ENCODE measurements at places on chromosomes 5 and 9.

DNA sequence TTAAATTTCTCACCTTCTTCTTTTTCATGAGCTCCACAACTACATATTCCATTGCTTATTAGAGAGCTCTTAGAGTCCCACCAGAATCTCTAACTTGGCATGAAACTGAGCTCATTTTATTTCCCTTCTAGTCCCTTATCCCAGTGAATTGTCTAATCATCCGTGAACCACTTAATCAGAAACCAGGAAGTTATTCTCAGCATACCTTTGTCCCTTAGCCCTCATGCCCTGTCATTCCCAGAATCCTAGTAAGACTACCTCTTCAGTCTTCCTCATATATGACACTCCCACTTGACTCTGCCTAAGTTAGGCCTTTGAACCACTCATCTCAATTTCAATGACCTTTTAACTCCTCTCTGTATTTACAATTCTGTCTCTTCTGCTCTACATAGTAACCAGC is 93.0 kb upstream of the PAPPA start:
- DNase-seq: no peak

GRCh38 chr9:4887556-4887955 is 94.8 kb downstream of the RCL1 start:
- no peak for DNase-seq

DNA sequence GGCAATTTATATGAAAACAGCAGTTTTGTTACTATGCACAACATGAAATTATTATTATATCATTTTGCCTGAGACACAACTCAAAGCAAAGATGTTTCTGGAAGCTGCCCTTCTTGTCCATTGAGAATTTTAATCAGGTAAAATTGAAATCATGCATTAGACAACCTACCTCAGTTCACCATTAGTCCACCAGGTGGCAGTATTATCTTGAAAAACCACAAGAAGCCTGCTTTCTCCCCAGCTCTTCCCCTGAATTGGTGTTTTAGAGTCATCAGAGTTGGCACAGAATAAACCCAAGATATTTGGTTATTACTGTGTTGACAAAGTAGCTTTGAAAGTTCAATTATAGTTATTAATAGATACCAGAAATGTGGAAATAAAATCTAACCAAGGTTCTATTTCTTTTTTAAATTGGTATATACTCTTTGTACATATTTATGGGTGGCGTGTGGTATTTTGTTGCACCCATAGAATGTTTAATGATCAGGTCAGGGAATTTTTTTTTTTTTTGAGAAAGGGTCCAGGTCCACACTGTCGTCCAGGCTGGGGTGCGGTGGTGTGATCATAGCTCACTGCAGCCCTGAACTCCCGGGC is 25.7 kb downstream of the UTP15 start:
- DNase-seq: peak; percentile 82

GRCh38 chr5:142065273-142065672 is 43.3 kb upstream of the NDFIP1 start:
- DNase-seq: no peak

GRCh38 chr5:31412324-31412723 is 119.6 kb downstream of the DROSHA start:
- DNase-seq: peak; percentile 81

DNA sequence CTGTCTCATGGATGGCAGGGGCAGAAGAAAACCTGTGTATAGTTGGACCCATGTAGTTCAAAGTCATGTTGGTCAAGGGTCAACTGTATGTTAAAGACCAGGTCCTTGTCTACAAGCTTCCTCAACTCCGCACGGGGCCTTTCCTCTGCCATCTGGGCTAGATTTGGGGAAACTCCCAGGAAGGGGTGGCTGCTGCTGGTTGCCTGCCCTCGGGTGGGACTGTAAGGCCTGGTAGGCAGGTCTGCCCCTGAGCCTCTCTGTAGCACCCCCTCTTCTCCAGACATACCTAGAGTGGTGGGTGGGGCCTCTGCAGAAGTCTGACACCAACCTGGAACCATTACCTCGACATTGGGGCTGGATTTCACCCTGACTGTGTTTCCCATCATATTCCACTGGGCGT is 15.2 kb downstream of the ENHO start:
- DNase-seq: no peak

DNA sequence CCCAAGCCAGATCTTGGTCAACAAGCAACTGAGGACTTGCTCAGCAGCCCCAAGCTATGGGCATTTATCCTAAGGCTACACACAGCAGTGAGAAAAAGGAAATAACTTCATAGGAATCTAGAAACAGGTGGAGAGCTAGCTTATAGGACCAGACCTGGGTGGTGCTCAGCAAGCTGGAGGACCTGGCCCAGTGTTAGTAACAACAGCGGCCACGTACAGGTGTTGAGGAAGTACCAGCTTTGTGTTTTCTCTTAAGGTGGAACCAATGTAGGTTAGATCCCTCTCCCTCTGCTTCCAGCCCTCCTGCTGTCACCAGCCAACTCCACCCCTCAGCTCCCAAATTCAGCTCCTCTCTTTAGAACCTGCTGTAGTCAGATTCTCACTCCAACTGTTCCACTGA is 43.4 kb downstream of the IRF1 start:
- no peak for DNase-seq

- DNase-seq: no peak
Observed at GRCh38 chr5:77329664-77330430, 119.4 kb downstream of the PDE8B start.

DNA sequence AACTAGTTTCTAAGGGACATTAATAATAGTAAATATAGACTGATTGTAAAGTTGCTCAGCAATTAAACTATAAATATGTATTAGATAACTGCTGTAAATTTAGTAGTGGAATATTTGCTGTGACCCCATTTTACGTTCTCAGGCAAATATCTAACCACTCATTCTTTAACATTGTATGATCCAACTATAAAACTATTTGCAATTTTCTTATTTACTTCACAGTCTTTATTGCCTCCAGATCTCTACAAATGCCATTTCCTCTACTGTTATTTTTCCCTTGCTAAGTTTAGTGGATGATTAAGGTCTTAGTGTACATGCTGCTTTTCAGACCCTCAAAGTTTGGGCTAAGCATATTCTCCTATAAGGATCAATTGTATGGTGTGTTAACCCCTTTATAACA is 526.2 kb upstream of the ST8SIA4 start:
- DNase-seq: no peak

DNA sequence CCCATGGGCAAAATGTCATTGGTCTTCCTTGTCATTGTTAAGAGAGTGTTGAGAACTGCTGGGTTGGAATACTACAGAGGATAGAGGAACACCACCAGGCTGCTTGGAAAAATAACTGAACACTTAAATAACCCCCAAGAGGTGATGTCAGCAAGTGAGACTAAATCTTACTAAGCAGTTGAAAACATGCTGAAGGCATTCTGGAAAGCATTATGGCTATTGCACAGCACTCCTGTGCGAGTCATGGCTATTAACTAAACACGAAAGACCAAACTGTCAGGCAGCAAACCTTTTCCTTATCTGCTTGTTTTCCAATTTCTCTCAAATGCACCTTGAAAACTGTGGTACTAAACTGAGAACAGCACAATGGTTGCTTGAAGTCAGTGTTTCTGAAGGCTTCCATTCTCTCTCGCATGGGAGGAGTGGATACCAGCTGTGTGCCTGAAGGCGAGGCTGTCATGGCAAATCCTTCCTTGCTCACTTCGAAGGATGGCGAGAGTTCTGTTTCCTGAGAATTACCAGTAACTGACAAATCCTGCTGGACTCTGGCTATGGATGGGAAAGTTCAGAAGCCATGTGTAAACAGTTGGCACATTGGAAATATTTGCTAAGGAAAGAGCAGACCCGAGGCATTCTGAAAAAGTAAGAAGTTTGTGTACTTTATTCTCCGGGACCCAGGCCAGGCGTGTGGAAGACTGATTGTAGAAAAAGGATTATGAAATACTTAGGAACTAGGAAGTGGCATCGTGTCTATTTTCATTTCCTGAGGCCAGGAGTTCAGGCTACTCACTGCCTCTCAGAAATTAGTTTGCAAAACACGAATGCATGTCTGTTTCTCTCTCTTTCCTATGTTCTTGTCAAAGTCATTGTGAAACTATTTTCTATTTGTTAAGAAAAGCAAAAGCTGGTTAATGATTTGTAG is 182.1 kb downstream of the DMRT2 start:
- no peak for DNase-seq

GRCh38 chr5:131375351-131375750 is 111.5 kb downstream of the CDC42SE2 start:
- no peak for DNase-seq

DNA sequence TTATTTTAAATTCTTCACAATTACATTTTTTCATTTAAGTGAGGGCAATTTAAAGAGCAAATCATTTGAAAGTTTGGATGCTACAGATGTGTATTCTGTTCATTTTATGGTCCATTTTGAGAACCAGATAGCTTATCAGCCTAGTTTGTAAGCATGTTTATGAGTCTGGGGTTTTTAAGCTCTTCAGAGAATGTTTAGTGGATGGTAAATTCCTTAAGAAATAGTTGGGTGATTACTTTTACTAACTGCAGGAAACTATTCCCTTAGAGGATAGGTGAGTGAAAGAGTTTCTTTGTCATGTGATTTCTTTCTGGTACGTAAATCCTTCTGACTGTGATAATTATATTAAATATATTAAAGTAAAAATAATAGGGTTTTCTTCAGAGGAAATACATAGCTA is 17.6 kb downstream of the RASGRF2 start:
- DNase-seq: no peak

- DNase-seq: no peak
Observed at GRCh38 chr9:84940294-84940693, 270.8 kb downstream of the NTRK2 start.

DNA sequence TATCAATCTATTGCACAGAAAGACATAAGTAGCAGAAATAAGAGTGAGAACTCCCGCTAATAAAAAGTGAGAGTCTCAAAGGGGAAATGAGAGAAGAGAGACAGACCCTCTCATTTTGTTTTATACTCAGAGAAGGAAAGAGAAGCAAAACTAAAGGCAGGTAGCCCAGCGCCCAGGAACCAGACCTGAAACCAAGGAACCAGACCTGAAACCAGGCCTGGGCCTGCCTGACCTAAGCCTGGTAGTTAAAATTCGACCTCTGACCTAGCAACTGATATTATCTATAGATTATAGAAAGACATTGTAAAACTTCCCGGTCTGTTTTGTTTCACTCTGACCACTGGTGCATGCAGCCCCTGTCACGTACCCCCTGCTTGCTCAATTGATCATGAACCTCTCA is 134.5 kb upstream of the SEMA6A start:
- DNase-seq: no peak

DNA sequence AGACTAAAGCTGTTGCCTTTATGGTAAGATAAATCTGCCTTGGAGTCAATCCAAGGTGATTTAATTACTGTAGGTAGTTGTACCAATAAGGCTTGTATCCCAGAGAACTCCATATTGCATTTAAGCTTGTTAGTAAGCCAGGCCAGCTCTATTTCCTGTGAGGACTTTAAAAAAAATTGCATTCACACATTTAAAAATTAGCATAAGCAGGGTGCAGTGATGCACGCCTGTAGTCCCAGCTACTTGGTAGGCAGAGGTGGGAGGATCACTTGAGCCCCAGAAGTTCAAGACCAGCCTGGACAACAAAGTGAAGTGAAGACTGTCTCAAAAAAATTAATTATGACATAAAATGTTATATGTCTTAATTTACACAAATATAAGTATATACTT is 28.7 kb upstream of the ABL1 start:
- DNase-seq: no peak

DNA sequence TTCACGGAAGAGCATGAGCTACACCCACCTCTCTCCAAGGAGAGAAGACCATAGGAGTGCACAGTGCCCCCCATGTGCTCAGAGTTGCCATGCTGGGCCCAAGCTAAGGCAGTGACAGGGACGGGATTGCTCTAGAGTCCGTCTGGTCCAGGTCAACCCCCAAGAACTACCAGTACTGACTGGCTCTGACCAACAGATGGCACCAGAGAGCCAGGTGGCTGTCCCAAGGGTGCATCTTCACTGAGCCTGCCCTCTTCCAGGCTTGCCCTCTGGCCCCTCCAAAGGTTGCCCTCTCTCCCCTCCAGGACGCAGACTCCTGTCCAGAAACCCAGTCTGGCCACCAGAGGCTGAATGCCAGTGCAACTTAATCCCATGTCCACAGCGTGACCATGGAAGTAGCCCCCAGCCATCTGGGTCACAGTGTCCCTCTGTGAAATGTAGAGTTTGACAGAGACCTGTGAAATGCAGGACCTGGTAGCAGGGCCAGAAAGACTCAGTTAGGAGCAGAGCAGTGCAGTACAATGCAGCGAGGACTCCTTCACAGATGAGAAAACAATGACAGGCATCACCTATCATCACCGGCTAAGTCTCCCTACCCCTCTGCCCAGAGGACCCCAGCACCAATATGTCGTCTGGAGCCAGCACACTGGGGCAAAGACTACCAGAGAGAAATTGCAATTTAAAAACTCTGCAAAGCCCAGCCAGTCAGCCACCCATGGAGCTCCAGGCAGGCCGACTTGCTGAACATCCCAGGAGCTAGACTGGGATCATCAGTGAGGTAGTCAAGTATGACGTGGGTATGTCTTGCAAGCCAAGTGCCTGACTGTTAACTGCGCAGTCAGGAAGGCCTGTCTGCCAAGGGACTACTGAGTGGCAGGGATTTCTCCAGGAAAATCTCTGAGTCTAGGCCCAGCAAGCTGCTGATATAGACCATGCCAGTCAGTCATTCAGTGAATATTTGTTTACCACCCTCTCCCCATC is 7.7 kb upstream of the SKP1 start:
- peak; percentile 55 for DNase-seq

DNA sequence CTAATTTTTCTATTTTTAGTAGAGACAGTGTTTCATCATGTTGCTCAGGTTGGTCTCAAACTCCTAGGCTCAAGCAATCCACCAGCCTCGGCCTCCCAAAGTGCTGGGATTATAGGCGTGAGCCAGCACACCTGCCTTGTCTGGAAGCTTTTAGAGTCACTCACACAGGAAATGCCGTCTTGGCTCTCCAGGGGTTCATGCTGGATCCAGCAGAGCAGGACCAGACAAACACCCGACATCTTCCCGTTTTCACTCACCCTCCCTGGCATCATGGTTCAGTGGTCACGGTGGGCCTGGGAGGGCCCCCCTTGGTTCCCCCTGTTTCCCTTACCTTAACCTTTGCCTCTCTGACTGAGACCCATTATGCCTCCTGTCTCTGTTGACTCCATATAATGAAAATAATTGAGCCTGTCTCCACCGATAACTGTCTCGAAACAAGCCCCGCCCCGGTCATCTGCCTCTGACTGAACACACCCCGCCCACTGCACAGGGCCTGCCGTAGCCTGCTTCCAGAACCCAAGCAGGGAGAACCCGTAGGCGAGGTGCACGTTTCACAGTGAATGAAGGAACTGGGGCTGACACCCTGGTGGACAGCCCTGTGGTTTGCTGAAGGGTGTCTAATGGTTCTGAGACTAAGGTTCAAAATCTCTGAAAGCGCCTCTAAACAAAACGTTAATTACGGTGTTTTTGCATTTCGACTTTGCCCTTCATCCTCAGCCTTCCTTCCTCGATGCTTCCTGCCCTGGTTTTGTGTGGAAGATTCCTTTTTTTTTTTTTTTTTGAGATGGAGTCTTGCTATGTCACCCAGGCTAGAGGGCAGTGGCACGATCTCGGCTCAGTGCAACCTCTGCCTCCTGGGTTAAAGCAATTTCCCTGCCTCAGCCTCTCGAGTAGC is 39.7 kb upstream of the SPRY4 start:
- no peak for DNase-seq

Measured in endothelial cell of umbilical vein (primary cell).